ENCODE measurements at places on chromosomes 7 and 10. TPM values are rescaled to one million over a fixed set of nuclear protein-coding genes. Genes with fewer than 3 reads are reported as not detected.

Gene ELOVL3
- 0.42 TPM for total RNA-seq

Gene CRHR2
- not detected for total RNA-seq

Gene TAC1
- not detected for total RNA-seq

Gene ANKRD30A
- not detected for total RNA-seq

Gene ASAH2
- total RNA-seq, result 1.0 TPM

Gene EBF3
- total RNA-seq, result not detected

Gene ARMC3
- not detected for total RNA-seq

Gene KMT2E
- total RNA-seq, result 55.6 TPM

Gene PIP
- total RNA-seq, result not detected

Gene MYL10
- not detected for total RNA-seq

Gene PRKG1
- 1.4 TPM for total RNA-seq

Gene UCN3
- 0.23 TPM for total RNA-seq

Gene DKK1
- 0.08 TPM for total RNA-seq

Gene DGKI
- 0.33 TPM for total RNA-seq

Gene CALML5
- total RNA-seq, result not detected

Gene OPN1SW
- not detected for total RNA-seq

Gene CCDC7
- 3.3 TPM for total RNA-seq

Gene GOLGA7B
- 0.05 TPM for total RNA-seq

Gene ABCB1
- 20.6 TPM for total RNA-seq

Gene TRIM50
- 0.14 TPM for total RNA-seq

Gene VAX1
- total RNA-seq, result not detected

Gene NYAP1
- total RNA-seq, result 0.09 TPM

Gene ARHGEF5
- total RNA-seq, result 5.6 TPM

Gene LRGUK
- 0.50 TPM for total RNA-seq

Gene OR2F2
- not detected for total RNA-seq

Gene MMP21
- 0.17 TPM for total RNA-seq

Gene CCL24
- 0.47 TPM for total RNA-seq

Gene CYREN
- total RNA-seq, result 18.1 TPM

Gene CAV2
- 6.8 TPM for total RNA-seq

Gene NKX6-2
- not detected for total RNA-seq

Gene ITPRID1
- not detected for total RNA-seq

Gene TFPI2
- total RNA-seq, result 9.1 TPM

Gene KAZALD1
- total RNA-seq, result 1.2 TPM

Gene SEMA3E
- total RNA-seq, result 0.59 TPM

Gene SPDYE1
- total RNA-seq, result not detected

Gene ZC3HAV1L
- total RNA-seq, result 3.1 TPM

Gene FRMPD2
- 0.28 TPM for total RNA-seq

Gene PANK1
- total RNA-seq, result 50.8 TPM

Gene THSD7A
- total RNA-seq, result 1.3 TPM

Gene ASB13
- total RNA-seq, result 8.5 TPM

Gene CUBN
- total RNA-seq, result 0.67 TPM

Gene TRPV5
- total RNA-seq, result 0.23 TPM

Gene ANKRD61
- not detected for total RNA-seq

Gene ADARB2
- 0.70 TPM for total RNA-seq

Gene GDF2
- total RNA-seq, result 26.9 TPM

Gene AKR1B15
- not detected for total RNA-seq

Gene DGKB
- 0.09 TPM for total RNA-seq

Gene TRIM74
- 0.50 TPM for total RNA-seq

Gene IDI2
- total RNA-seq, result not detected

Gene HOXA2
- 0.05 TPM for total RNA-seq

Gene NMT2
- 9.6 TPM for total RNA-seq

Gene KIF11
- 0.25 TPM for total RNA-seq

Gene CYP3A7
- total RNA-seq, result 2,448 TPM

Gene PLPP4
- total RNA-seq, result 0.75 TPM

Gene GATA3
- 0.08 TPM for total RNA-seq

Gene ANKMY2
- 6.9 TPM for total RNA-seq

Gene ZNF503
- total RNA-seq, result 1.6 TPM

Gene GALNT11
- 21.8 TPM for total RNA-seq

Gene ITIH5
- total RNA-seq, result 1.3 TPM

Gene PCLO
- 0.84 TPM for total RNA-seq
